ENCODE measurements at places on chromosomes 4 and X. TPM values are rescaled to one million over a fixed set of nuclear protein-coding genes. Genes with fewer than 3 reads are reported as not detected.

GRCh38 chrX:133290076-133290475, 71.9 kb upstream of the TFDP3 start:
- no peak for DNase-seq

GRCh38 chrX:113399506-113400192, 559.0 kb upstream of the AMOT start:
- DNase-seq: no peak

GRCh38 chr4:80393970-80394250, 58.4 kb downstream of the CFAP299 start:
- no peak for DNase-seq

GRCh38 chrX:27968352-27968751, 12.9 kb downstream of the DCAF8L1 start:
- DNase-seq: no peak

USP9X gene
- polyA plus RNA-seq: 48.2 TPM

ARHGAP36 gene
- polyA plus RNA-seq: 520 TPM

GRPR gene
- polyA plus RNA-seq: 0.72 TPM
